Sigmoid colon (tissue), 7 donors: ENCODE measurements at places on chromosomes 16 and 17. TPM values are rescaled to one million over a fixed set of nuclear protein-coding genes. Genes with fewer than 3 reads are reported as not detected.

The OR2C1 gene
- 1.4 TPM for total RNA-seq

The SLC2A4 gene
- total RNA-seq, result 108 TPM

The TSR3 gene
- 107 TPM for total RNA-seq

The TBKBP1 gene
- total RNA-seq, result 7.8 TPM

The IL21R gene
- not detected for total RNA-seq

The CCL7 gene
- not detected for total RNA-seq

The PRSS8 gene
- total RNA-seq, result 1.1 TPM

The CDH3 gene
- under 0.01 TPM for total RNA-seq

The SLC16A11 gene
- 0.36 TPM for total RNA-seq

The NME4 gene
- total RNA-seq, result 138 TPM

The CDRT15 gene
- total RNA-seq, result not detected

The NPIPB9 gene
- 0.49 TPM for total RNA-seq

The TBC1D3E gene
- total RNA-seq, result not detected

DNA sequence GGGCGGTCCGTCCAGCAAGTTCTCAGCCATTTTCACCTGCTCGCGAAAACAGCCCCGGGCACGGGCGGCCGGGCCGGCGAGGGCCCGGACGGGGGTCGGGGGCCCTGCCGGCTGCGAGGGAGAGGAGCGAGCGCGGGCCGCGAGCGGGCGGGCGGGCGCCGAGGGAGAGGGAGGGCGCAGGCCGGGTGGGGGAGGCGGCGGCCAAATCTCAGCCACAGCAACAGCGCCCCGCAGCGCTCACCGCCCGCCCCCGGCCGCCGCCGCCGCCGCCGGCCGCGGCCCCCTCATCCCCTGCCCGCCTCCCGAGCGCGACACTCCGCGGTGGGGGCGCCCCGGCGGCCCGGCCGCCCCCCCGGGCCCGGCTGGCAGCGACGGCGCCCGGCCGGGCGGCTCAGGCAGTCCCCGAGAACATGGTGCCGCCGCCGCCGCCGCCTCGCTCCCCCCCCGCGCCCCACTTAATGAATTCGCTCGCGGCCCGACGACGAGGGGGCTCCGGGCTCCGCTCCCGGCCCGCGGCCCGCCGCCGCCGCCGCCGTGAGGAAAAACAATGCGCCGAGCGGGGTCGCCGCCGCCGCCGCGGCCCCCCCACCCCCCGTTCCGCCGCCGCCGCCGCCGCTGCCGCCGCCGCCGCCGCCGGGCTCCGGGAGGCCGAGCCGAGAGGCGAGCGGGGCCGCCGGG is 487 bp downstream of the CREBBP start:
- DNase-seq, result peak; percentile 89

DNA sequence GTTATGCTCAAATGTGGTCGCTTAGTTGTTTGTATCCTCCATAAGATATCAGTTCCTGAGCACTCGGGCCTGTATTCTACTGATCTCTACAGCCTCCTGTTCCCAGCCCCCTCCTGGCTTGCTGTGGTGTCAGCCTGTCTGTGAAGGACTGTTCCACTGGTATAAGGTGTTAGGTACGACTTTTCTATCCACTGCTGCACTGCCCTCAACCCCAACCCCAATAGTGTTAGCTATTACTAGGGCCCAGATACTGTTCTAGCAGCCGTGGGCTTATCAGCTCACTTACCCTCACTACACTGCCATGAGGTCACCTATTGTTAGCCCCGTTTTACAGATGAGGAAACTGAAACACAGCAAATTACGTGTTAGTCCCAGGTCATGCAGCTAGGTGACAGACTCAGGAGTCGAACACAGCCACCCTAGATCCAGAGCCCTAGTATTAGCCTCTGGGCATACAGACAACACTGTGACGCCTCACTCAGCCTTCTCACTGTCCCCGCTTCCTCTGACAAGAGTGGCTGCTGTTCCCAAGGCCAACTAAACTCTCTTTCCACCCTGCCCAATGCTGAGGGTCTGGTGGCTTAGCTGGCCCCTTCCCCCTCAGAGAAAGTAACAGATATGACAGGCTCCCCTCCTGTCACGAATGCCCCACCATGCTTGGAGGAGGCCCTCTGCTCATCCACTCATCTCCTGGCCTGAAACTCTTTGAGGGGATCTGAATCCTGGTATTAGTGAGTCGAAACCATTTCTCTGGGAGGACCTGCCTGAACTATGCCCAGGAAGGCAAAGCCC is 25.6 kb upstream of the ZNF652 start:
- no peak for DNase-seq

- no peak for DNase-seq
Observed at GRCh38 chr16:52526116-52526828, 20.7 kb downstream of the TOX3 start.

DNA sequence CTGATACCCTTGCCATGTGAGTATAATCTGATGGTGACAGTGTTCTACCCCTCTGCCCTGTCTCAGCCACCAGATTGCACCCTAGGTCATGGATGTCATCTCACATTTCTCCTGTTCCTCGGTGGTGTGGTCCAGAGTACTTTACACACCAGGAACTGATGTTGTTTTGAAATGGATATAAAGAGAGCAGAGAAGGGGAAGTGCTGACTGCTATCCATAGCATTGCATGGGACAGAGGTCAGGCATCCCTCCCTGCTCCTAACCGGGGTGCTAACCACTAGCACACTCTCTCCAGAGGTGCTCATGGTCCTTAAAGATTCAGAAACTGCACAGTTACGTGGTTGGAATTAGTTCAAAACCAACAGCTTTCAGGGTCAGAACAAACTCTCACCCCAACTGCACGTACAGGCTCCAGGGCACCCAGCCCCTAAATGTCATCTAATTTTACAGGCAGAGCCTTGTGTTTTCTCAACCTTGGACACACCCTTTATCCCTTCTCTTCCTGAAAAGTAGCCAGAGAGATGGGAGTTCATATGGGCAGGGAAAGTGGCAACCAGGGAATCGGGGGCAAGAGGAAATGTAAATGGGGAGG is 16.3 kb downstream of the TTLL6 start:
- DNase-seq, result no peak

GRCh38 chr17:59378675-59379074 is 47.2 kb downstream of the YPEL2 start:
- DNase-seq, result peak; percentile 57

DNA sequence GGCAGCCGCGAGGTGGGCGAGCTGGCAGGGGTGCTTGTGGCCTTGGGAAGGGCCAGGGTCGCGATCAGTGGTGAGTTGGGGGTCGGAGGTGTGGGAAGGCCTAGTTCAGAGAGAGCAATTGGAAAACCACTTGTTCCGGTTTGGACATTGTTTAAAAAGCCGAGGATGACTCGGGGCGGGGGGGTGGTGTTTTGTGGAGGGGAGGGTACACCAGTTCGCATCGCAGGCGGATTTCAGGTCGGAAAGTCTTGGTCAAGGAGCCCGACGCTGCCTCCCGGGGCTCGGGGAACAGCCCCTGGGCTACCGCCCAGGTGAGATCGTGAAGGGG is 66.4 kb downstream of the KPNA2 start:
- no peak for DNase-seq

- DNase-seq, result no peak
Observed at GRCh38 chr16:4862639-4863038, 15.4 kb downstream of the UBN1 start.

DNA sequence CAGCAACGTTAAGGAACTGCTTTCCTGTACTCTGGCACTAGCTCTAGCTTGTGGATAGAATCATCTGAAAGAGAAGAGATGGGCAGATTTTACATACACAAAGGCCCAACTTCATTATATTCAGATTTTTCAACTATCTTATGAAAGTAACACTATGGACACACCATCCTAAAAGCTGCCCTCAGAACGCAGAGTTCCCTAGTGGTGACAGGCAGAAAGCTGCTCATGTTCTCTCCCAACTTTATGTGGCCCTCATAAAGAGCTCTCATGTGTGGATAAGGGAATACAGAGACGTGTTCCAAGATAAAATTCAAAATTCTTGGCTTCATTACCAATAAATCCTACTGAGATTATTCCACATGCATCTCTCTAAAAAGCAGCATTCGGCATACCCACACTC is 1.5 kb downstream of the CFAP20 start:
- no peak for DNase-seq

DNA sequence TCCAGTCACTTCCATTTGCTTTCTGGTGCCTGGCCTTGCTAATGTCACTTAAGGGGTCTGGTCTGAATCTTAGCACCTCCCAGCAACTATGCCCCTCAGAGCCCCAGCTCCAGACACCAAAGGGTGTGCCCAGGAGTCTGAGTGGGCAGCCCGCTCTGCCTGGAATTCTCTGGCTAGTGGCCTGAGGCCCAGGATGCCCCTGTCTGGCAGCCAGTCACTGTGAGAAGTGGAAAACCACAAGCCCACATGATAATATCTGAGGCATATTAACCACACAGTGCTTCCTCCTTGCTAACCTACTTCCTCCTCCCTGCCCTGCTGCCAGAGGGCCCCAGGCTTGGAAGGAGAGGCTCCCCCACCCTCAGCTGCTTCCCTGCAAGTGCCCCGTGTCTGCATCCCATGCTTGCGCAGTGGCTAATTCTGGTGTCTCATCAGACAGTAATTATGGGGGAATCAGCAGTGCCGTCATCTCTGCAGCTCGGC is 14.0 kb downstream of the SRCIN1 start:
- DNase-seq, result no peak

DNA sequence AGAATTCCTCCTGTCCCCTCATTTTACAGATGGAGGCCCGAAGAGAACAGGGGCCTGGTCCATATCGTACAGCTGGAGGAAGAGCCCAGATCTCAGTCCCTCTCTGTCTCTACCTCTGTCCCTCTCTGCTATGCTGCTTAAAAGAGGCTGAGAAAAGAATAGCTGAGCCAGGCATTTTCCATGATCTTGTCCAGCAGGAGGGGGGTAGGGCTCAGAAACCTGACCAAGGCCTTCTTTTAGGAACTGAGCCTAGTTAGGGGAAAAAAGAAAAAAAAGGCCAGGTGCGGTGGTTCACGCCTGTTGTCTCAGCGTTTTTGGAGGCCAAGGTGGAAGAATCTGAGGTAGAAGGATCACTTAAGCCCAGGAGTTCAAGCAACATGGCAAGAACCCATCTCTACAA is 84.2 kb downstream of the MGAT5B start:
- no peak for DNase-seq

- DNase-seq, result peak; percentile 71
Observed at GRCh38 chr16:31453255-31454204, 5.8 kb upstream of the ARMC5 start.

DNA sequence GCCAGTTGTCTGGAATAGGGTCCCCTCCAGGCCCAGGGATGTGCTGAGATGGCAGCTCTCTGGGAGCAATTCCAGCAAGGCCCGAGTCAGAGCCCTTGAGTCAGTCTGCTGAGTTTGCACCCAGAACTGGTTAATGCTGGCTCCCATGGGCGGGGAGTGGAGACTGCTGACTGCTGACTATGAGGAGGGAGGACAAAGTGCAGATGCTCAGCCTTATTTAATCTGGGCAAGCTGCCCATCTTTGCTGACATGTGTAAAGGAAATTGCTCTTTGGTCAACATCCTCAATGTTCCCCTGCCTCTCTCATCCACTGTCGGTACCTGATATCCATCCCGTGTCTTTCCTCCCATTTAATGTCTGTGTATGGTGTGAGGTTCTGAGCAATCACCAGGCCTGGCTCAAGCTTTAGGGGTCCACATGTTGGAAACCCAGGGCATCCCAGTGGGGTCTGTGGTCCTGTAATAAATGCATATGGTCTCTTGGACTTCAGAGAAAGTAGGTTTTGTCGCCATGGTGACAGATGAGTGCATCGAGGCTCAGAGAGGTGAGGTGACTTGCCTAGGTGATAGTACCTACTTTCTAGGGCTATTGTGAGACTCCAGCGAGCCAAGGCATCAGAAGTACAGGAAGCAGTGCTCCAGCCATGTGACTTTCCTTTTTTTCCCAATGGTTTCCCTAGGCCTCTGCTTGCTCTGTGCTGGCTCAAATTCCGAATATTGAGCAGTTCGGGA is 20.0 kb upstream of the RNF135 start:
- peak; percentile 87 for DNase-seq

GRCh38 chr16:5002699-5003143 is 31.0 kb downstream of the NAGPA start:
- DNase-seq, result no peak

DNA sequence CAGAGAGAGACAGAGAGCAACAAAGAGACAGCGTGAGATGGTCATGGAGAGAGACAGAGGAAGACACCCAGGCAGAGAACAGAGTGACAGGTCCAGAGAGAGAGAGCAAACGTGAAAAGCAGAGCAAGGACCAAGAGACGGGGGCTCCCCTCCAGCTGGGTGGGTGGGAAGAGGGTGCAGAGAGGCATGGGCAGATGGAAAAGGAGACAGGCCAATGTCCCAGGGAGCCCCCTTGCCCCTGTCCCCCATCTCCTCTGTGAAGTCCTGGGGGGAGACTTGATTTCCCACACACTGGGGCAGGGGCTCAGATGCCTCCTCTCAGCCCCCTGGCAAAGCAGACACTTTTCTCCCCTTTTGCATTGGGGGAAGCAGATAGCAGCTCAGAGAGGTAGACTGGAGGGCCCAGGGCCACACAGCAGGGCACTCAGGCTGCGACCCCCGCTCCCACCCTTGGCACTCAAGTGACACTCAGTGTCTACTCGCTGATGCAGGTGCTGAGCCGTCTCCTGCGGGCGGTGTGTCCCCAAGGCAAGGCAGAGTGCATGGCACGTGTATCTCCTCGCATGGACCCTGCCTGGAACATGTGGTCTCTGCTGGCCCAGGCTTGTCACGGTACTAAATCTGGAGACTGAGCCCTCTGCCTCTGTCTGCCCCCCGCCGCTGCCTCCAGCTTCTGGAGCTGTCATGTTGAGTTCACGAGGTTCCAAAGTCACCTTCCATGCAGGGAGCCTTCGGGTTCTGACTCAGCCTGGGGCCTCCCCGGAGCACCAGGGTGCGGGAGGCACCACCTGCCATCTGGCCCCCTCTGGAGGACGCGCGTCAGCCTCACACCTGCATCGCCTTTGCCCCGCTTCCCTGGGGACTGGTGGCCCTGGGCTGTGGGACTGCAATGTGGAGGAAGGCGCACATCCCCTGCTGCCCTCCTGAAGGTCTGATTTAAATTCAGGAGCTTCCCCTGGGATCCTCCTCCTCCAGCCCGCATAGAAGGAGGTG is 215.9 kb upstream of the GSE1 start:
- DNase-seq, result peak; percentile 65

GRCh38 chr17:21252796-21253645 is at the start of gene NATD1:
Gene NATD1 (minus strand): TSS chr17:21253410. CDS start chr17:21253264, 146 bp downstream.
- peak; percentile 95 for DNase-seq

- DNase-seq, result peak; percentile 76
Observed at GRCh38 chr17:9242497-9242881, 221.2 kb downstream of the NTN1 start.

- DNase-seq, result peak; percentile 41
Observed at GRCh38 chr16:50306287-50306686, 39.9 kb downstream of the ADCY7 start.

GRCh38 chr16:29811896-29812665 is at the start of gene PRRT2:
Gene PRRT2 (plus strand): TSS chr16:29812193. CDS start chr16:29813055, 862 bp downstream.
- DNase-seq, result peak; percentile 89

DNA sequence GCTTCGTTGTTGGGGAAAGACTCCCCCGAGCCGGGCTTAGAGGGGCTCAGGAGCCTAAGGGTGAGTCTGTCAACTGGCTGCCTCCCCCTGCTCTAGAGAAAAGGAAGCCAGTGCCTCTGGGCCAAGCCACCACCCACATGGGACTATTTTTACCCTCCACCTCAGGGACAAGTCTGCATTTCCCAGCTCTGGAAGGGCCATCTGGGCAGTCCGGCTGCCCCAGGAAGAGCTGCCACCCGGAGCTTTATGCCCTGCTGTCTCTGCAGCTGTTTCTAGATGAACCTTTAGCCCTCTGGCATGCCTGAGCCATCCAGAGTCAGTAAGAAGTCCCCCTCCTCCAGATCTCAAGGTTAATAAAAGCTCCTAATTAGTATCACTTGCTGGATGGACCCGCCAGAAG is 5.3 kb upstream of the RPRML start:
- DNase-seq, result no peak
